ENCODE measurements at places on chromosomes 2 and 18. TPM values are rescaled to one million over a fixed set of nuclear protein-coding genes. Genes with fewer than 3 reads are reported as not detected.

NT5DC4 gene
- total RNA-seq: not detected

ZC3H15 gene
- 85.0 TPM for total RNA-seq

SNORC gene
- 9.8 TPM for total RNA-seq

SETBP1 gene
- 0.51 TPM for total RNA-seq

CWC22 gene
- 11.7 TPM for total RNA-seq

ATP6V1B1 gene
- total RNA-seq: 2.6 TPM

GALNT5 gene
- total RNA-seq: 2.8 TPM

GKN1 gene
- 0.83 TPM for total RNA-seq

CD28 gene
- not detected for total RNA-seq

REG3G gene
- total RNA-seq: not detected

EMILIN1 gene
- 0.48 TPM for total RNA-seq

CHPF gene
- total RNA-seq: 18.1 TPM

SEPTIN10 gene
- 49.0 TPM for total RNA-seq

LCT gene
- 0.03 TPM for total RNA-seq

NPHP1 gene
- total RNA-seq: 8.8 TPM

ZNF396 gene
- total RNA-seq: 0.90 TPM

CIB4 gene
- total RNA-seq: 0.34 TPM

CD302 gene
- 2.0 TPM for total RNA-seq

KYNU gene
- total RNA-seq: 361 TPM

IL18R1 gene
- 1.0 TPM for total RNA-seq

KCNF1 gene
- total RNA-seq: 21.8 TPM

TRIP12 gene
- 89.1 TPM for total RNA-seq

NR4A2 gene
- 2.9 TPM for total RNA-seq

LYPD6B gene
- 0.12 TPM for total RNA-seq

PCARE gene
- total RNA-seq: not detected

POTEJ gene
- total RNA-seq: not detected

MRPL19 gene
- 76.0 TPM for total RNA-seq

SNED1 gene
- 0.18 TPM for total RNA-seq

ZSWIM2 gene
- not detected for total RNA-seq

ZNF892 gene
- 0.17 TPM for total RNA-seq

ARHGEF4 gene
- total RNA-seq: 5.7 TPM

DCC gene
- not detected for total RNA-seq

OXER1 gene
- not detected for total RNA-seq

RAB17 gene
- total RNA-seq: 0.21 TPM

COL4A4 gene
- total RNA-seq: 1.2 TPM

CYBRD1 gene
- total RNA-seq: 37.7 TPM

WNT10A gene
- 0.18 TPM for total RNA-seq

CPS1 gene
- 9.2 TPM for total RNA-seq

CD226 gene
- total RNA-seq: 0.07 TPM

Data from A549 treated with CORT108297 at 1 μM for 4 hours (cell line).